ENCODE measurements at places on chromosomes 2 and 18.

DNA sequence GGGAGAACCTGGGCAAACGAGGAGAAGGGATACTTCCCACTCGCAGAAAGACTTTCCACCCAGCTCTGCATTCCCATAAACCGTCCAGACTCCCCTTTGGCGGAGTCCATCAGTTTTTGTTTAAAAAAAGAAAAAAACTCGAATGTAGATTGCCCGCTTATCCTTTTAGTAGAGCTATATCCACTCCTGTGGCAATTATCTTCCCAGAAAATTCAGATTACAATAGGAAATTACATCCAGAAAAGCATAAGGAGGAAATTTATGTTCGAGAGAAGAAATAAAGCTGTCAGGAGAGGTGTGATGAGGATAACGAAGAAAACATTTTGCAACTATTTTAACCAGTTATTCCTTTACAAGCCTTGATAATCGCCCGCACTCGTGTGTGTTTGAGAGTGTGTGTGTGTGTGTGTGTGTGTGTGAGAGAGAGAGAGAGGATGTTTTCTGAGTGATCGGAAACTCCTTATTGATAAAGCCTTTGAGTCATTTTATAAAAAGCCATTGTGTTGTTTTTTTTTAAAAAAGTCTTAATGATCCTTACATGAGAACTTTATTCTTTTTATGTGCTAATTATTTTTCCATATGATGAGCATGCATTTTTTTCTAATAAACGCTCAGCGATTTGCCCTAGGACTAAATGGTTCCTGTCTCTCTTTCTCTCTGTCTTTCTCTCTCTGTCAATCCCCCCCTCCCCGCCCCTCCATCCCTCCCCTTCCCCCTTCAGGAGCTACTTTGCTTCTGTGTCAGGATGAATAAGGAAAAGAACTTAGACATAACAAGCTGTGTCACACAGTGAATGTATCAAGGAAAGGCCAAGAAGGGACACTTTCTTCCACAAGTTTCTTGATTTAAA, 1.1 kb upstream of the PPP3R1 start:
- DNase-seq = no peak

GRCh38 chr2:46036929-46037328, 260.3 kb upstream of the EPAS1 start:
- no peak for DNase-seq

- DNase-seq = no peak
These were observed 273.0 kb downstream of the CCDC85A start for GRCh38 chr2:56456791-56457190.

DNA sequence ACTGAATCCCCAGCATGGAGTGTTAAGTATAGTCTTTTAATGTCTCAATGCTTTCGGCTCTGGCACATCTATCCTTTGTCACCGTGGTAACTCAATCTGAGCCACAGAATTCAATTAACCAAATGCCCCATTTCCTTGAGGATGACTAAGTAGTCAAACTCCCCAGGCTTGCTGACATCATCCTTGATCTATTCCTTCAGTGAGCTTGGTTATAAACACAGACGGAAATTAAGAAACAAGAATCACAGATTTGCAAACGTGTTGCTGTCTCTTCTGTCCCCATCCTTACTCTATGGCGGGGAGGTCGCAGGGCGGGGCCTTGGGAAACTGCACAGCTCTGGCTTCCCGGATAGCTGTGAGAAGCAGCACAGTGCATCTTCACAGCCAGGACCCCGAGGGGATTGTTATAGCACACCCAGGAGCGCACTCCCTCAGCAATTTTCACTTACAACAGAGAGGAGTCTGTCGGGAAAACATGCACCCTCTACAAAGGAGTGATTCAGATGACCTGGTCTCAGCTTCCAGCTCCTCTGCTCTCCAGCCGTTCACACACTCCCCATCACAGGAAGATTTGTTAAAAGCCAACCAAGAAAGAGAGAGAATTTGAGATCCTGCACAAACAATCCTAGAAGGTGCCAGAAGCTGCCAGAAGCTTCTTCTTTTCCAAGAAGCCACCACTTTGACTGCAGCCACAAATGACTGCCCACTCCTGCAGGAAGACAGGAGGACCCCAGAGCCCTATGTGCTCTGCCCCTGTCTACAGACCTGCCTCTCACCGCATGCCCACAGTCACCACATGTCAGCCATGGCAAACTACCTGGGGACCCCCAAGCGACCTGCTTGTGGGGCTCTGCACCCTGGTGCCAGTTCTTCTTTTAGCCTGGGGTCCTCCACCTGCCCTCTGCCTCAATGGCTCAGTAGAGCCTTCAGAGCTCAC, 44.9 kb upstream of the YWHAQ start:
- DNase-seq = no peak

DNA sequence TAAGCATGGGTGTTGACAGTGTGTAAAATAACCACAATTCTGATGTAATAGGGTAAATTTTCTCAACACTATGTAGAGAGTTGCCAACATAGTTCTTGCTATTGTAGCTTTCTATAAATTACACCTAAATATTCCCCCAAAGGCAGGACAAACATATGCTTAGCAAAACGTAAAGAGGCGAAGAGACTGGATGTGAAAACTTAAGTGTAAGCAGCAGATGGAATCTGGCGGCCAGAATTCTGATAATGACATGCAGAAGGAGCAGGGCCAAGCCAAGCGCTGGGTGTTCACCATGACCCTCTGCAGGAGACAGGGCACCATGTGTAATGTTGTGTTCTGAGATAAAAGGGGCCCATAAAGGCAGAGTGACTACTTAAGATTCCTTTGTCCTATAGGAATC, 105.2 kb upstream of the ZNF521 start:
- no peak for DNase-seq

GRCh38 chr2:226839951-226840350, 4.1 kb downstream of the RHBDD1 start:
- no peak for DNase-seq

DNA sequence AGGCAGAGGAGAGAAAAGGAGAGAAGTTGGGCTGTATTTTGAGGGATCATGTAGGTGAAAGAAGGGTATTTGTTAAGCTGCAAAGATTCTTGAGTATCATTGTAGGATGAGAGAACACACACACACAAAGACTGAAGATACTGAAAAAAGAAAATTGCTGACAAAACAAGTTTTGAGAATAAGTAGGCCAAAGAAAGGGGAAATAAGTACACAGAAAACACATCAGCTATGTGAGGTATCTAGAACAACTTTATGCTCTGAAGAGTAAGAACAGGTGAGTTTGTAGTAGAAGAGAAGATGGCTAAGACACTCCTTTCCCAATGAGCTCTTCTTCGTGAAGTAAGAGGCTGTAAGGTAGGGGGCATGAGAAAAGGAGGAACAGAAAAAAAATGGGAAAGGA, 28.2 kb downstream of the METTL8 start:
- no peak for DNase-seq

DNA sequence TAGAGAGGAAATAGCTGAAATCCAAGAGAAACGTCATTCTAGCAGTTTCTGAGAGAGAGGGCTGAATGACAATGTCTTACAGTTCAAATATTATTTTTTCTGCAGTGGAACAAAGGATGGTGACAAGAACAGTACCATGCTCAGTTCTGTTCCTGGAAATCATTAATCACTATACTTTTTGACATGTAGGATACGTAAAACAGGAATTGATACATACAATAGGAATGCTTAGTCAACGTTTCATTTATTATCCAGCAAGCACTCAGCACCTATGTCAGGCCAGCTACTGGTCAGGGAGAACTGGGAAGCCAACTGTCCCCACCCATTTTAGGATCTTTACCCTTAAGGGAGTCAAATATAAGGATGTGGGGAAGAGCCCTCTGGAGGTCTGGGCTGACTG, 114.7 kb downstream of the DHRS9 start:
- no peak for DNase-seq

GRCh38 chr2:20126040-20126439, 74.6 kb upstream of the LAPTM4A start:
- DNase-seq = no peak

DNA sequence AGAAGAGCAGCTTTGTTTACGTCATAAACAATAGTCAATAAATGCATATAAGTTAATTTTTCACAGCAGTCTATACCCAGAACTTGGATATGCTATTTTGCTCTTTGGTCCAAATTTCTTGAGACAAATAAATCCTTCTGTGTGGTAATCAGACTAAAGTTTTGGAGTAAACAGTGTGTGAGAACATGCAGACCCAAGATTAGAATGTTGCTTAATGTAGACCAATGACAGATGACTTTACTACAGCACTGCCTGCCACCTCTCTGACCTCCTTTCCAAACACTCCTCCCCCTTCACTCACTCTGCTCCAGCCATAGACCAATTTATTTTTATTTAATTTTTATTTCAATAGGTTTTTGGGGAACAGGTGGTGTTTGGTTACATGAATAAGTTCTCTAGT, 115.3 kb upstream of the TANK start:
- DNase-seq = no peak

GRCh38 chr2:29110916-29111535, 4.2 kb upstream of the CLIP4 start:
- DNase-seq = no peak

- DNase-seq = no peak
These were observed 936.6 kb upstream of the FANCL start for GRCh38 chr2:59177748-59178147.

- no peak for DNase-seq
These were observed 315.9 kb downstream of the FBXO15 start for GRCh38 chr18:73831688-73832087.

DNA sequence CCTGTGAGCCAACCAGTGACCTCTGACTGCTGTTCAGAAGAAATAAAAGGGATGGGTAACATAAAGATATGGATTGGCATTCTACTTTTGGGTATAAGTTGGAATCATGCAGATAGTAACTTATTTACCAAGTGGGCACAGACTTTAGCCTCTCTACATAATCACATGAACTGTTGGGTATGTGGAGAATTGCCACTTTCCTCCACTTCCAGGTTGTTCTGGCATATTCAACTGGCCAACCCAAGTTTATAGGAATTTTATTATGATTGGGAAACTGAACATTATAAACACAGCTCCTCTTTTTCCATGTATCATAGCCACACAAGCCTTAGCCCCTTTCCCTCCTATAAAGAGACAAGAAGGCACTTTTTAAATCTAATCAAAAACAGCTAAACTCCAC, 179.3 kb downstream of the RNF152 start:
- no peak for DNase-seq

DNA sequence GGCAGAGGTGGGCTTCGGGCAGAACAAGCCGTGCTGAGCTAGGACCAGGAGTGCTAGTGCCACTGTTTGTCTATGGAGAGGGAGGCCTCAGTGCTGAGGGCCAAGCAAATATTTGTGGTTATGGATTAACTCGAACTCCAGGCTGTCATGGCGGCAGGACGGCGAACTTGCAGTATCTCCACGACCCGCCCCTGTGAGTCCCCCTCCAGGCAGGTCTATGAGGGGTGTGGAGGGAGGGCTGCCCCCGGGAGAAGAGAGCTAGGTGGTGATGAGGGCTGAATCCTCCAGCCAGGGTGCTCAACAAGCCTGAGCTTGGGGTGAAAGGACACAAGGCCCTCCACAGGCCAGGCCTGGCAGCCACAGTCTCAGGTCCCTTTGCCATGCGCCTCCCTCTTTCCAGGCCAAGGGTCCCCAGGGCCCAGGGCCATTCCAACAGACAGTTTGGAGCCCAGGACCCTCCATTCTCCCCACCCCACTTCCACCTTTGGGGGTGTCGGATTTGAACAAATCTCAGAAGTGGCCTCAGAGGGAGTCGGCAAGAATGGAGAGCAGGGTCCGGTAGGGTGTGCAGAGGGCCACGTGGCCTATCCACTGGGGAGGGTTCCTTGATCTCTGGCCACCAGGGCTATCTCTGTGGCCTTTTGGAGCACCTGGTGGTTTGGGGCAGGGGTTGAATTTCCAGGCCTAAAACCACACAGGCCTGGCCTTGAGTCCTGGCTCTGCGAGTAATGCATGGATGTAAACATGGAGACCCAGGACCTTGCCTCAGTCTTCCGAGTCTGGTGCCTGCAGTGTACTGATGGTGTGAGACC, at the start of gene PROC:
Gene PROC, plus strand, starts transcription at position 128 of the 812 bp plus-strand sequence. CDS start 1,516 bp downstream, outside the sequence.
- DNase-seq = no peak

GRCh38 chr18:6022074-6022444, 126.7 kb upstream of the TMEM200C start:
- DNase-seq = no peak

DNA sequence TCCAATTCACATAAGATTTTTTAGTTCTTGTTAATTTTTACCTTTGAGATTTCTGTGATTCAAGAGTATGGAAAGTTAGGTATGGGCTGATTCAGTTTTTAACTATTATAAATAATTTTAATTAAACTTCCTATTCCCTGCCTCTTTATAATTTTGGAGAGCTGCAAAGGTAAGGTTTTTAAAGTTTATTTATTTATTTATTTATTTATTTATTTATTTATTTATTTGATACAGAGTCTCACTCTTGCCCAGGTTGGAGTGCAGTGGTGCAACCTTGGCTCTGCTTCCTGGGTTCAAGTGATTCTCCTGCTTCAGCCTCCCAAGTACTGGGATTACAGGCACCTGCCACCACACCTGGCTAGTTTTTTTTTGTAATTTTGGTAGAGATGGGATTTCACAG, 215.5 kb upstream of the FIGN start:
- DNase-seq = no peak

- DNase-seq = no peak
These were observed 243.9 kb downstream of the NR4A2 start for GRCh38 chr2:156088587-156088986.

GRCh38 chr2:201949181-201949926, 84.3 kb upstream of the FZD7 start:
- DNase-seq = no peak

GRCh38 chr2:54763636-54764291, 40.3 kb downstream of the EML6 start:
- no peak for DNase-seq

GRCh38 chr2:174008720-174009119, 43.5 kb upstream of the SP3 start:
- no peak for DNase-seq

Data from NCI-H1417 treated with DMSO at 0.1 percent for 48 hours (cell line).